ENCODE measurements at places on chromosomes 16 and 17.
A peak's percentile ranks its signal among the peaks of the same experiment; 100 is the strongest.

- DNase-seq: peak; percentile 30
Observed at GRCh38 chr17:83150369-83151055, 71.1 kb downstream of the METRNL start.

DNA sequence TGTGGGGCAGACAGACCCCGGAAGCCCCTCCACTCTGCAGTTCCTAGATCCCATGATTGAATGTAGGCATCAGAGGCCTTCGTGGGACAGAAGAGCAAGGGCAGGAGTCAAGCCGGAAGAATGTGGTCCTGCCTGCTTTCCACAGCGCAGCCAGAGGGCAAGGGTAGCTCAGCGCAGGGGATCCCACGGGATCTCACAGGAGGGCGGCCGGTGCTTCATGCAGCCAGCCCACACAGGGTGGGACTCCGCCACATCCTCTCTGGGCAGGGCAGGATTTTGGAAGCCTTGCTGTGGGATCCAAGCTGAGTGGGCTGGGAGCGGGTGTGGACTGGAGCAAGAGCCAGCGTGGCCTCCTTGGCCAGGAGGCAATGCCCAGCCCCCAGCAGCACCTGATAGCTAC lies 13.0 kb downstream of the KATNB1 start:
- no peak for DNase-seq

GRCh38 chr16:16109453-16110110 lies 113.7 kb downstream of the ABCC6 start:
- no peak for DNase-seq

GRCh38 chr16:86512860-86513470 lies 2.6 kb downstream of the FOXF1 start:
- no peak for DNase-seq

DNA sequence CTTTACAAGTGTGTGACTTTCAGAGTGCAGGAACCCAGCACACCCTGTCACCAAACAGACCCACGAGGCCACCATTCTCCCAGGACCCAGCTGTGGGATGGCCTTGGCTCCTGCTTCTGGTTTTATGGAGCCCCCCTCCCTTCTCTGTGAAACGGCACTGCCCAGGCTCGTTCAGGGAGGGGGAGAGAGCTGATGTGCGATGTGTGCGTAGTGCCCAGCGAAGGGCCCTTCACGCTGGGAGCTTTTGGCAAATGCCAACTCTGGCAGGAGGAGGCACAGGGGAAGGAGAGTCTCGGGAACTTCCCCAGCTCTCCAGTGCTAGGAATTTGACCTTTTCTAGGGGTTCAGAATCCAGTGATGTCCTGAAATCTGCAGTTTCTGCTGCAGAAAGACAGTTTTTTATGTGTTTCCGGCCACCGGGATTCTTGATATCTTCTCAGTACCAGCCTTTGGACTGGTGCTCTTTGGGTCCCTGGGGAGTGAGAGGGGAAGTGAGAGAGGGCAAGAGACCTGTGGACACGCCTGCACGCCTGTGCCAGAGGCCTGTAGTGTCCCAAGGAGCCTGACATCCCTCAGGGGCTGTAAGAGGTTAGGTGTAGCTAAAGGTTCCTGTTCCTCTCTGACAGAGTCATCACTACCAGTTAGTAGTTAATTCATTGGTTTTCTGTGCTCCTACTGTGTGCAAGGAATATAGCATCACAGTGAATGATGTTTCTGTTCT lies 45.1 kb downstream of the CMIP start:
- DNase-seq: no peak

GRCh38 chr16:85445064-85445778 lies 167.9 kb upstream of the GSE1 start:
- DNase-seq: no peak

DNA sequence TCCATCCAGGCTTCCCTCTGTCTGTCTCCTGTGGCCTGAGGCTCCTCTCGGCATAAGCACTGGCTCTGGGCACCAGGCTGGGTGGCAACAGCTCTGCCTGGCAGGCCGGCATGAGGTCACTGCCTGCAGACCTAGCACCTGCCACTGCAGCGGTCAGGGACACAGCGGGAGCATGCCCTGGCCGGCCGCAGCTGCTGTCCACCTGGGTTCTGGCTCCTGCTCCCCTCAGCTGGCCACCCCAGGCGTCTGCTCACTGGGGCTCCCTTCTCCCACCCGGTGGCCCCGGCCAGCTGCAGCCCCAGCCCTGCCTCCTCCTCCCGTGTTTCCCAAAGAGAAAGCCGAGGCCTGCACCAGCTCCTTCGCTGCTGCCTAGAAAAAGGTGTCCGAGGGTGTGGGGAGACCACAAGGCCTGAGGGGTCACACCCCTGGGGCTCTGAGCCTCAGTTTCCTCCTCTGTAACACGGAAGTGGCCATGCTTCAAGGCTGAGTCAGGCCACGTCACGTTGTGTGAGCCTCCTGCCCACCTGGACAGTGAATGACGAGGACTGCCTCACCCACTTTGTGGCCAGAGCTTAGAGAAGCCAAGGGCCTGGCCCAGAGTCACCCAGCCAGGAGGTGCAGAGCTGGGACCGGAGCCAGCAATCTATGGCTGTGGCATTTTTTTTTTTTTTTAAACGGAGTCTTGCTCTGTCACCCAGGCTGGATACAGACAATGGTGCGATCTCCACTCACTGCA lies 6.7 kb downstream of the NTHL1 start:
- DNase-seq: peak; percentile 88

DNA sequence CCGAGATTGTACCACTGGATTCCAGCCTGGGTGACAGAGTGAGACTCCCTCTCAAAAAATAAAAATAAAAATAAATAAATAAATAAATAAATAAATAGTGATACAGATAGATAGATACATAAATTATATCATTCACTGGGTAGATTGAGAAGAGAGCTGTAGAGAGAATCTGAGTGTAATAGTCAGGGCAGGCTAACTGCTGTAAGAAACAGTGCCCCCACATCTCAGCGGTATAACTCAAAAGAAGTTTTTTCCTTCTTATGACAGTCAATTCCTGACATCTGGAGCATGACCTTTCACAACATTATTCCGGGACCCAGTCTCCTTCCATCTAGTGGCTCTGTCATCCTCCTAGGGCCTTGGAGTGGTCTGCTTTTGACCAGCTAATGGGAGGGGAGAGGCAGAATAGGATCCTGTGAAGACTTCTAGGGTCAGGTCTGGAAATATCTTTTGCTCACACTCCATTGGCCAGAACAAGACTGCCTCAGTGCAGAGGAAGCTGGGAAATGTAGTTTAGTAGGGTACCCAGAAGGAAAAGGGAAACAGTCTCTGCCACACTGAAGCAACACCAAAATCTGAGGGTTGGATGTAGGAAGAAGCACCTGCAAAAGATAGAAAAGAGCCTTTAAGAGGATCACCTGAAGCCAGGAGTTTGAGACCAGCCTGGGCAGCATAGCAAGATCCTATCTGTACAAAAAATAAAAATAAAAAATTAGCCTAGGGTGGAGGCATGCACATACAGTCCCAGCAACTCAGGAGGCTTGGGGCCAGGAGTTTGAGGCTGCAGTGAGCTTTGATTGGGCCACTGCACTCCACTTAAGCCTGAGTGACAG lies 3.0 kb upstream of the QPRT start:
- no peak for DNase-seq

DNA sequence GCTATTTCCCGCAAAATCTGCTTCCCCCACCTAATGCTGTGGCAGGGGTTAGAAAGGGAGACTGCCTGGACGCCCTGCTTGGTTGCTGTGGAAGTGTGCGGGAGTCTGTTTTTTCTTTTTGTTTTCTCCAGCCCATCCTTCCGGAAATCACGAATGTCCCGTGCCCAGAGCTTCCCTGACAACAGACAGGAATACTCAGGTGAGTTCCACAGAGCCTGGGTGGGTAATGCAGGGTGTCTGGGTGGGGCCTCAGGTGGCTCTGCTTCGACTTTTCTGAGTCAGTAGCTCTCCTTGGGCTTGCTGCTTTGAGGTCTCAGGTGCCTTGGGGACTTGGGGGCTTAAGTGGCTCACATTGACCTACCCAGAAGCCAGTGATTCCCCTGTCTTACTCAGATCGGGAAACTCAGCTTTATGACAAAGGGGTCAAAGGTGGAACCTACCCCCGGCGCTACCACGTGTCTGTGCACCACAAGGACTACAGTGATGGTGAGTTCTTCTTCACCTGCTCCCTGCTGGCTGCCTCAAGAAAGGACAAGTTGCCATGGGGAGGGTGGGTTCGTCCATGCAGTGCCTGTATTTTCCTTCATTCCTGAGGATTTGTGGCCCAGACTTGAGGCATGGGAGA lies 11.4 kb downstream of the LIMD2 start:
- DNase-seq: no peak

GRCh38 chr16:49923411-49923810 lies 67.5 kb upstream of the ZNF423 start:
- DNase-seq: no peak

GRCh38 chr16:23518435-23518891 lies 8.2 kb upstream of the GGA2 start:
- DNase-seq: no peak

DNA sequence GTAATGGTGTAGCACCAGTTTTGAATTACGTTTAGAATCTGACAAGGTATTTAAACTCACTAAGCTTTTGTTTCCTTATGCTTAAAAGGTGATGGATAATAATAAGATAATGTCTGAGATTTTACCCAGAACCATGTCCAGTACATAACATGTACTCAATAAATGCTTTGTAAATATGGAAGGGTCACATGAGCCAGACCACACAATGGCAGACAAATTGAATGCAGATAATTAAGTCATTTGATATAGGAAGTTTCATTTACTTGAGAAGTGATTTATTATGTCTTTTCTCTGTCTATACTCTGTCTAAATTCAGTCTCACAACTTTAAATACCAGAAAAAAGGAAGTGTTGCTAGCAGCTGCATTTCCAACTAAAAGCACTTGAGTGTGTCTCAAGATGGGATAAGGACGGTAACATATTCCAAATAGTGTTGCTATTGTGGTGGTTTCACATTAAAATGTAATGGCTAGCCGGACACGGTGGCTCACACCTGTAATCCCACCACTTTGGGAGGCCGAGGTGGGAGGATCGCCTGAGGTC lies 52.5 kb upstream of the DHX40 start:
- DNase-seq: no peak

- DNase-seq: no peak
Observed at GRCh38 chr17:81074875-81075274, 39.9 kb downstream of the BAIAP2 start.

DNA sequence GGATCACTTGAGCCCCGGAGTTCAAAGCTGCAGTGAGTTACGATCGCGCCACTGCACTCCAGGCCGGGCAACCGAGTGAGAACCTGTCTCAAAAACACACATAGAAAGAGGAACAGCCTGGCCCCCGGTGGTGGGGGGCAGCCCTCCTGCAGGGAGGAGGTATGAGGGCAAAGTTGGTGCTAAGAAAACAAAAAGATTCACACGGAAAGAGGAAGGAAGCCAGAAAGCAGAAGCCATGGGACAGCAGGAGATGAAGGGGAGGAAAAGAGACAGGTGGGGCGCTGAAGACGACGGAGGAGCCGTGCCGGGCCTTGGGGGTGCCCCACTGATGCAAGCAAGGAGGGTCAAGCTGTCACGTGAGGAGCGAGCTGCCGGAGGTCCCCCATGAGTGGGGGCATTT lies 8.2 kb upstream of the C16orf74 start:
- no peak for DNase-seq

- DNase-seq: no peak
Observed at GRCh38 chr16:28207399-28207798, 4.4 kb downstream of the XPO6 start.

DNA sequence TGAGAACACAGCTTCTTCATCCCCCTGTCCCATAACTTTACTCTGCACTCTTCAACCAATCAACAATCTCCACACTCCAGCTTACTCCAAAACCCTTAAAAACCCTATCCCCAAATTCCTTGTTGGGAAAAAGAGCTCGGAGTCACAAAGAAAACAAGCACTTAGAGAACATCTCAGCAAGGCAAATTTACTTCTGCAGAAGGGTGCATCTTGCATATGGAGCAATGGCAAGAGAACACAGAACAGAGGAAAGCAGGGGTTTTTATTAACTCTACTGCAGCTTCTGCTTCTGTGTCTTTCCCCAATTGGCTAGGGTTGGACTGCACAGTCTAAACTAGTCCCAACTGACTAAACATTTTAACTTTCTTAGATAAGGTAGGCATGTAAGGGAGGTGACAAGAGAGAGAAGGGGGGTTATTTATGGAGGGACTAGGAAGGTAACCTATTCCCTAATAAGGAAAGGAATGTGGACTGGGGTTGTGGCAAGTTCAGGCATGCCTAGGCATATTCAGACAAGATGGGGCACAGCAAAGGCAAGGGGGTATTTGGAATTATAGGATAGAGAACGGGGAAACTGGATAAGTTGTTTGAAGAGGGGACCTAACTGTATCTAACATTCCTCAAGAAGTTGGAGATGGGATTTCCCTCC lies 125.5 kb downstream of the CACNG3 start:
- no peak for DNase-seq

- DNase-seq: no peak
Observed at GRCh38 chr17:20223808-20224328, 214.7 kb downstream of the SPECC1 start.

GRCh38 chr17:76496464-76496863 lies 4.8 kb downstream of the RHBDF2 start:
- no peak for DNase-seq

- DNase-seq: no peak
Observed at GRCh38 chr16:55661941-55662643, 6.3 kb downstream of the SLC6A2 start.

- DNase-seq: peak; percentile 75
Observed at GRCh38 chr17:29116804-29117753, 63.1 kb downstream of the MYO18A start.

DNA sequence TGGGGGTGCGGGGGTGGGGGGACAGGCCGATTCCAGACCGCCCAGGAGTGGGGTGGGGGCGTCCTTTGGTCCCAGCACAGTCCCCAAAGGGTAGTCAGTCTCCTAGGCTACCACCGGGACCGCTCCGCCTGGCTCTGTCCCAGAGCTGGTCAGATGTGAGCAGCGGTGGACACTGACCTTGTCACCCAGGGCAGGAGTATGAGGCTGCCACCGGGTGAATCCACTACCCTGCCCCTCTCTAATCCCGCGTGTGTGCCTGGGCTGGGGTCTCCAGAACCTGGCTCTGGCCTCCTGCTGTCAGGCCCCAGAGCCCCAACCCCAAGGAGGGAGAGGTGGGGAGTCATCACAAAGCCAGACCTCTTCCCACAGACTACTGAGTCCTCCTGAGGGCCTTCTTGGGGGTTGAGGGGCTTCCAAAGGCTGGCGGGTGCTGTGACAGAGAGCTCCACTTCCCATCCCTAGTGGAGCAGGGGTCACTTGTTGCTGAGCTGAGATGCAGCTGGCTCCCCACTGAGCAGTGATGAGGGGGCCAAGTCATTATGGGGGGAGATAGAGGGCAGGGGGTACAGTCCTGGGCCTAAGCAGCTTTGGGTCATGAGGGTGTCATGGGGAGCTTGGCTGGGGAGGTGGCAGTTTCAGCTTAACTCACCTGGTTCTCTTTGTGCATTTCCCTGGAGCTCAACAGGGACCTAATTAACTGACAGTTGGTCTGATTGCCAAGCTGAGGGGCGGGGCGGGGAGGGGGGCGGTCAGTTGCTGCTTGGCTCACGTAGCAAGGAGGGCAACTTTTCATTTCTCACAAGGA lies 1.2 kb downstream of the PPP1R1B start:
- no peak for DNase-seq

All from left lobe of liver (tissue), 2 donors.